Activated naive CD4-positive, alpha-beta T cell (primary cell): ENCODE measurements at places on chromosomes 16 and 17.

DNA sequence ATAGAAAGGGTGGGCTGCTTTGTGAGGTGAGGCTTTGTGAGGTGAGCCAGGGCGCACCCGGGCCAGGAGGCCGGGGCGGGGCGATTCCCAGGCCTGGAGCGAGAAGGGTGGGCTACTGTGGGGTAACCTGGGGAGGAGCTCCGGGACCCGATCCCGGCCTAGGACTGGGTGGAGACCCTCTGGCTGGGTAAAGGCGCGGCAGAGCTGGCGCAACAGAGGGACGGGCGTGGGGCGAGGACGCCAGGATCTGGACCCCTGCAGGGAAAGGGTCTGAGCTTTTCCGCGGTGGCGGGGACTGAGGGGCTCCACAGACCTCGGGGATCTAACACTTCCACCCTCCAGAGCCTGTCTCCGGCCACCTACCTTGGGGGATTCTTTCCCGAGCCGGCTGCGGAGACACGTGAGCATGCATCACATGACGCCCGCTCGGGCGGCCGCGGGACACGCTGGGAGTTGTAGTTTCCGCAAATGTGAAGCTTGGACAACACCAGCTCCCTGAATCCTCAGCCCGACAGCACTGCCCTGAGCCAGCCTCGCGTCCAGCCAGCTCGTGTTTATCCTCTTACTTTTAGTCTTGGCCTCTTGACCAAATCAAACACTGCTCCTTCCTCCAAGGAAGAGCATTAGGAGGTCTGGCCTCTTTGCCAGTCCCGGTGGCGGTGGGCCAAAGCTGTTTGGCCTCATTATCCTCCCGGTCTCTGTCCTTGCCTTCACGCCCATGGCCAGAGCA is at the start of gene SLC38A7:
Gene SLC38A7, minus strand, starts transcription at position 417 of the 730 bp plus-strand sequence. CDS start 4,644 bp downstream, outside the sequence.
- DNase-seq = peak; percentile 37

DNA sequence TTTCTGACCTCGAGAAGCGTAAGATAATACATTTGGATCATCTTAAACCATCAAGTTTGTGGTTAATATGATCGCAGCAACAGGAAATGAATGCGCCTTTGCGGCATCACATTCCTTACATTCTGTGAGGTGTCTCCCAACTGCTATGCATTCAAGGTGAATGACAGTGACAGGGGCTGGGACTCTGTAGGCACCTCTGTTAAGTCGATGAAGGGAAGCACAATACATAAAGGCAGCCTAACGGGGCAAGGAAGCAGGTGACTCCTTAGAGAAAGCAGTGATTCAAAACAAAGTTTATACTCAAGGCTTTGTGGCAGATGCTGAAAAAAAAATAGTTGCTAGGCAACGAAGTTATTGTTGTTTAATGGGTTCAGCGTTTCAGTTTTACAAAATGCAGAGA is 21.6 kb upstream of the EVPL start:
- DNase-seq = no peak

GRCh38 chr16:11051879-11052808 is 107.8 kb downstream of the CLEC16A start:
- DNase-seq = no peak

GRCh38 chr16:55489119-55489955 is 10.3 kb downstream of the MMP2 start:
- DNase-seq = no peak

- no peak for DNase-seq
Observed at GRCh38 chr17:27338536-27338985, 44.6 kb downstream of the WSB1 start.

DNA sequence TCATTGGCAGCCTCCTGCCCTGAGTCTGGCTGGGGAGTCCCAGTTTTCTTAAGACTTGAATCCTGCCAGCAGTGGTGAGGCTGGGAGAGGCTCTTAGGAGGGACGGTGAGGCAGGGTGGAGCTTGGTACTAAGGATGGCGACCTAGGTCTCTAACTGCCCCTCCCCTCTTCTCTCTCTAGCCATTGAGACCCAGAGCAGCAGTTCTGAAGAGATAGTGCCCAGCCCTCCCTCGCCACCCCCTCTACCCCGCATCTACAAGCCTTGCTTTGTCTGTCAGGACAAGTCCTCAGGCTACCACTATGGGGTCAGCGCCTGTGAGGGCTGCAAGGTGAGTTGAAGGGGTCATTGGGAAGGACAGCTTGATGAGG is 16.4 kb downstream of the GJD3 start:
- DNase-seq = no peak

GRCh38 chr17:32484041-32484461 is 2.7 kb upstream of the CDK5R1 start:
- no peak for DNase-seq

- no peak for DNase-seq
Observed at GRCh38 chr17:5635949-5636348, 51.6 kb upstream of the NLRP1 start.

DNA sequence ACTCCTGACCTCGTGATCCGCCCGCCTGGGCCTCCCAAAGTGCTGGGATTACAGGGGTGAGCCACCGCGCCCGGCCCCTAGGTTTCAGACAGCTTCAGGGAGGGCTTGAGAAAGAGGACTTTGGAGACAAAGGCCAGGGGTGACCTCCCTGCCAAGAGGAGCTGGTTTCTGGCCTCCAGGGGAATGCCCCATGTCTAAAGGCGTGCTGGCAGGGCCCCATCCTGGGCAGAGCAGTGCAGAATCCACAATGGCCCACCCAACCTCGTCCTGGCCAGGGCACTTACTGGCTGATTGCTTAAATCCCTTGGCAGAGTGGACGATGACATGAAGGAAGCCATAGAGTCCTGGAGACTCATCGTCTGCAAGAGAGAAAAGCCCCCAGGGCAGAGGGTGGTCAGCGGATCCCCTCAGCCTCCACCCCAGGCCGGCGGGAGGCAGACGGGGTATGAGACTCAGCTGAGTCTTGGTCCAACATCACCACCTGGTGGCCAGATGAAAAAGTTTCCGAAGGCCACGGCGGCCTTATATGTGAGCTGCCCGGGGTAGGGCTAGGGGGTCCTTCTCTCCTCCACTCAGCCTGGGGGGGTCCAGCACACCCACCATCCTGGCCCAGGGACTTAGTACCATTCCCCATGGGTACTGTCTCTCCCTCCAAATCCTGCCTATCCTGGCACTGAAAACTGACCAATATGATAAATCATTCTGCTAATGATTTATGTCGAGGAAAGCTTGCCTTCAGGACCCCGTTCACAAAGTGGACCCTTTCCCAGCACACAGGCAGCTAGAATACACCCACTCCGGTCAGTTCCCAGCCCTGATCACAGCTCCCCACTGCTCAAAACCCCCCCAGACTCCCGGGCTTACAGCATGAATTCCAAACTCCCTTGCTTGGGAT is 59.1 kb downstream of the TIMM22 start:
- DNase-seq = peak; percentile 33

- DNase-seq = no peak
Observed at GRCh38 chr17:47275245-47275984, 21.8 kb downstream of the ITGB3 start.

GRCh38 chr17:34719569-34719968 is 140.2 kb downstream of the TMEM132E start:
- no peak for DNase-seq

GRCh38 chr17:63282455-63282854 is 163.7 kb downstream of the CYB561 start:
- no peak for DNase-seq

GRCh38 chr17:62679866-62680377 is 52.5 kb downstream of the MRC2 start:
- DNase-seq = no peak

DNA sequence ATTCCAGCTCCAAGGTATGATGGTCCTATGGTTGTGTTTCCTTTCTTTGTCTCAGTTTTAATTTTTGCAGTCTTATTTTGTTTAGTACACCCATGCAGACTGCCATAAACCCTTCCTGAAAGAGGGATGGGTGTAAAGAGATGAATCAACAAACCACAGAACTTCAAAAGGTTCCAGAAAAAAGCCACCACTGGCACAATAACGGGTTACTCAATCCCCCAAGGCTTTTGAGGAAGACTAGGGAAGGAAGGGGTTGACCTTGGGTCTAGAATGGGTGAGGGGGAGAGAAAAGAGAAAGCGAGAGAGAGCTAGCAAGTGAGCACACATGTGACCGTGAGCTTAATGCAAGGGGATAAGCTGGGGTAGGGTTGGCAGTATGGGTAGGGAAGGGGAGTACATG is 168.1 kb downstream of the XYLT1 start:
- no peak for DNase-seq

- DNase-seq = no peak
Observed at GRCh38 chr16:12527071-12527470, 276.6 kb downstream of the CPPED1 start.

DNA sequence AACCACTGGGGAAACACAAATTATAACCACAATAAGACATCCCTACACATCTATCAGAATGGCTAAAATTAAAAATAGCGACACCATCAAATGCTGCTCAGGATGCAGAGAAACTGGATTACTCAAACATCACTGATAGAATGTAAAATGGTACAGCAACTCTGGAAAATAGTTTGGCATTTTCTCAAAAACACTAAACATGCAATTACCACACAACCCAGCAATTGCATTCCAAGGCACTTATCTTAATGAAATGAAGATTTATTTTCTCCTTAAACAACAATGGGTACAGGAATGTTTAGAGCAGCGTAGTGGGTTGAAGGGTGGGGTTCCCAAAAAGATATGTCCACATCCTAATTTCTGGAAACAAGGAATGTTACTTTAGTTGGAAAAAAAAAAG is 309.0 kb upstream of the PMFBP1 start:
- no peak for DNase-seq

DNA sequence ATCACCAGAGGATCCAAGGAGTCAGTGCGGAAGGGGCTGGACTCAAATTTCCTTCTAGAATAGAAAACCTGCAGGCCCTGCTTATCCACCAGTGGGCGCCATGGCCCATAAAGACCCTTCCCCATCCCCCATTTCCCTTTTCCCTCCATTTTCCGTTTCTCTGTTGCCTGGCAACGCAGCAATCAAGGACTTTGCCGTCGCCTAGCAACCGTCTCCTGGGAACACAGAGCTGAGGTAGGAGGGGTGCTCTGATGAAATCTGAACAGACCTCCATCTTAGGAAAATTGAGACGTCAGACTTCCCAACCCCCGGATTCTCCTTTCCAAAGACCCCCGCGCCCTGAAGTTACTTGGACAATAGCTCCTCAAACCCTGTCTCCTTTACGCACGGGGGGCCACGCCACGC is 5.7 kb downstream of the DLG4 start:
- peak; percentile 72 for DNase-seq

DNA sequence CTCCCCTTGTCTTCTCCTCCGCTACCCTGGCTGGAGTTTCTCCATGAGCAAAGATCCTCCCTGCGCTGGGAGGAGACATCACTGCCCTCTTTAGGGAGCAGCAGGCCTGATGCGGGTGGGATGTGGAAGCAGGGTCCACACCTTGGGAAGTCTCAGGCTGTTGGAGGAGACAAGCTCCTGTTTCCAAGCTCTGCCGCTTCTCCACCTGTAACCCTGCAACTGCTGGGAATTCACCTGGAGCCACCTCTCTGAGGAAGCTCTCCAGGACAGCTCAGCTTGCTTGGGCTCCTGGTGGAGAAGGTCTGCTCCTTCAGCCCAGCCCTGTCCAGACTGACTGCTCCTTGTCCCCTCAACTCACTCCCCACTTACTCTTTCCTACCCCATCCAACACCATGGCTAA is 14.8 kb upstream of the C17orf107 start:
- no peak for DNase-seq

DNA sequence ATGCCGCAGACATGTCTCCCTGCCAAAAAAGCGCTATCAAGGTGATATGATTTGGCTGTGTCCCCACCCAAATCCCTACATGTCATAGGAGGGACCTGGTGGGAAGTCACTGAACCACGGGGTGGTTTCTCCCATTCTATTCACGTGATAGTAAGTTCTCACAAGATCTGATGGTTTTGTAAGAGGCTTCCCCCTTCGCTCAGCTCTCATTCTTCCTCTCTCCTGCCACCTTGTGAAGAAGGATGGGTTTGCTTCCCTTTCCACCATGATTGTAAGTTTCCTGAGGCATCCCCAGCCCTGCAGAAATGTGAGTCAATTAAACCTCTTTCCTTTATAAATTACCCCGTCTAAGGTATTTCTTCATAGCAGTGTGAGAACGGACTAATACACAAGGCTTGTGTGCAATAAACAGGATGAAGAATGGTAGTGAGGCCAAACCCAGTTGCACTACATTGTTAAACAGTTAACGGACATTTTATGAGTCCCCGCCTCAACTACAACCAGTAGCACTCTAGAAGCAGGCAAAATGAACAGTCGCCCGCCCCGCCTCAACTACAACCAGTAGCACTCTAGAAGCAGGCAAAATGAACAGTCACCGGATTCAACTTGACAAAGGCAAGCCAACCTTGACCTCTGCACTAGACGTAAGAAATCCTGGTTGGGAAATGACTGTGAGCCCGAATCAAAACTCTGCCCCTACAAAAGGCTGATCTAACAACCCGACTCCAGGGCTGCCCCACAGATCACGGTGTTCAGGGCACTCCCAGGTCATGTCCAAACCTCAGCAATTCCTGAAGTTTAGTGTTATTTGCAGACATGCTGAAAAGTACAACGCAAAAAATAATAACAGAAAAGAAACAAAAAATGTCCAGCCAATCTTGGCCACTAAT is 26.3 kb downstream of the VPS53 start:
- no peak for DNase-seq

DNA sequence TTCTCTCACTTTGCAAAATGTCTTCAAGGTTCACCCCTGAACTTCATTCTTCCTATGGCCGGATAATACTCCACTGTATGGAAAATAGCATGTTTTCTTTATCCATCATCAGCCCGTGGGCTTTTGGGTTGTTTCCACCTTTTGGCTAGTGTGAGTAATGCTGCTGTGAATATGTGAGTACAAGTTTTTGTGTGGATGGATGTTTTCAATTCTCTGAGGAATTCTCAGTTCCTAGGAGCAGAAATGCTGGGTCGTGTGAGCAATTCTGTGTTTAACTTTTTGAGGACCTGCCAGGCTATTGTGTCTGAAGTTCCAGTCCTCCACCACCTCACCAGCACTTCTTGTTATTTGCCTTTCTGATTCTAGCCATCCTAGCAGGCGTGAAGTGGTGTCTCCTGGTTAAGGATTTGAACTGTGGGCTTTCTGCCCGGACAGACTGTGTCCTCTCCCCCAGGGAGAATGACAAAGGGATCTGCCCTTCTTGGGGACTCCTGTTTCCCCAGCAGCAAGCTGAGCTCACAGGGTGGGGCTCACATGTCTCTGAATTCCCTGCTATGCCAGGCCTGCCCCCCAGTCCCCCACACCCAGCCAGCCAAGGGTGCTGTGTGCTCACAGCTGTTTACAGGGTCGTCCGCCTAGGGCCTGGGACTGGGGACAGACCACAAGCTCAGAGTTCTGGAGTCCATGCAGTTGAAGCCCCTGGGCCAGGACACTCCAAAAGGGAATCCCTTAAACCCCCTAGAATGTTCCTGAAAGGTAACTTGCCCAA is 92.2 kb upstream of the CIBAR2 start:
- DNase-seq = no peak

GRCh38 chr17:55794725-55795482 is 44.1 kb downstream of the PCTP start:
- no peak for DNase-seq
